Tibial nerve (tissue), 4 donors: ENCODE measurements at places on chromosomes 4 and X.
A peak's percentile ranks its signal among the peaks of the same experiment; 100 is the strongest.

DNA sequence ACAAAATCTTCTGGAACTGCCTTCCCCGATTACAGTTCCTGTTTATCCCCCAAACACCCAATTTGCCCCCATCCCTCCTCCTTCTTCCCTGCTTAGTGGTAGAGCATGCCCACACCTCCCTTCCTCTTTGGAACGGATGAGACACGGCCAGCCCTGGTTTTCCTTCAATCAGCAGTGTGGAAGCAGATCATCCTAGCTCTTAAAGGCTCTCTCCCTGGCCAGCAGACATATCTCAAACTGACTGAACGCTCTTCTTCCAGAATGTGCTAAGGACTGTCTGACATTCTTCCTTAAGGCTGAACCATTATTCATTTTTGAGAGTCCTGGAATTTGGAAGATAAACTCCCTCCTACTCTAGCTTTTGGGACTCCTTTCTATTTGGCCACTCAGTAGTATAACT, 161.1 kb downstream of the TRIML1 start:
- no peak for DNase-seq

DNA sequence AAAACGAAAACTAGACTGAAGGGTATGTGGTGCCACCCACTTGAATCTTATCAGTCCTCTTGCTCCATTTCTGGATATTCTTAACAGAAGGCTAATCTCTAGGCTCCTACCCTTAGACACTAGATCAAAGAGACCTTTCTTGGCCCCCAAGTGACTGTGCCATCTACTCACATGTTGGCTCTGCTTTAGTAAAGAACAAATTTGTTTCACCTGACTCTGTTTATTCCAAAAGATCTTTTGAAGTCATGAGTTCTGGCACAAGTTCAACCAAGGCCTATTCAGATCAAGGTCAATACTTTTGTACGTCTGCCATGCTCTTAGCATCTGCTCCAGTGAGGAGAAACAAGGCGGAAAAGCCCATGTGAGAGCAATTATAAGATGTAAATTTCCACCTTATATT, 37.3 kb downstream of the MAGEB17 start:
- no peak for DNase-seq

DNA sequence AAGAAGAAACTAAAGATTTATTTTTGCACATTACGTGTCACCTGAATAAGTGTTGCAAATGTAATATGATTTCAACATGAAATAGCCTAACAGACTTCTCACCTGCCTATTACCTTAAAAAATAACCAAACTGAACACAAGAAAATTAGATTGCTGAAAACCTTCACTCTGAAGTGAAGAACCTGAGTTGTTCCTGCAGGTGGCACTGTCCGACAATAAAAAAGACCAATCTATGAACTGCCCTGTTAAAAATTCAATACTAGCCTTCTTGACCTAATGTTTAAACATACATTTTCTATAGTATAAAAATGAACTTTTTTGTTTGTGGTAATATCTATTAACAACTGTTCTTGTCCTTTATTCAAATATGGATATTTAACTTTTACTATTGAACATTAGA, 69.2 kb upstream of the PNPLA4 start:
- DNase-seq: peak; percentile 20

DNA sequence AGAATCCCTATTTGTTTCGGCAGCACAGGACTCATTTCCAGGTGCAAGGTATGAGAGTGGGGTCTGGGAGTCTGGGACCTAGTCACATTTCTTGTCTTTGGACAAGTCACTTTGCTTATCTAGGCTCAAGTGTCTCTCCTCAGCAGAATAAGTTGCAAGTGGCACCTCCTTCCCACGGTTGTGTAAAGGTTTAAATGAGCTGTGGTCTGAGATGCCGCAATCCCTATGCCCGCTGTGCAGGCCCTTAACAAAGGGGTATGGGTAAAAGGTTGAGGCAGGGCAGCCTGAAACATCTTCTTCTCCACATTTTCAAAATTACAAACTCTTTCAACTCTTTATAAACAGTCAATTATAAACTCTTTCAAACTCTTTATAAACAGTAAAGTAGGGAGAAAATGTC, 93.7 kb downstream of the RTL5 start:
- DNase-seq: no peak

DNA sequence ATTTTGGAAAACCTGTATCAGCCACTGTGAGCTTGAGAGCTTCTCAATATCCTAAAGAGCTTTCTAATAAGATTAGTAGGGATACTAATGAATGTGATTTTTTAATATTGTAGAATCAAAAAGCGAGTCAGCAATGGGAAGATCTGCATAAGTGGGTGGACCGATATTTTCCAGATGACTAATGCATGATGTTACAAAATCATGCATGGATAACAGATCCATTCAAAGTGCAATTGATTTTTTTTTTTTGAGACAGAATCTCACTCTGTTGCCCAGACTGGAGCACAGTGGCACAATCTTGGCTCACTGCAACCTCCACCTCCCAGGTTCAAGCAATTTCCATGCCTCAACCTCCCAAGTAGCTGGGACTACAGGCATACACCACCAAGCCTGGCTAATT, 7.3 kb upstream of the CLDN2 start:
- DNase-seq: no peak

DNA sequence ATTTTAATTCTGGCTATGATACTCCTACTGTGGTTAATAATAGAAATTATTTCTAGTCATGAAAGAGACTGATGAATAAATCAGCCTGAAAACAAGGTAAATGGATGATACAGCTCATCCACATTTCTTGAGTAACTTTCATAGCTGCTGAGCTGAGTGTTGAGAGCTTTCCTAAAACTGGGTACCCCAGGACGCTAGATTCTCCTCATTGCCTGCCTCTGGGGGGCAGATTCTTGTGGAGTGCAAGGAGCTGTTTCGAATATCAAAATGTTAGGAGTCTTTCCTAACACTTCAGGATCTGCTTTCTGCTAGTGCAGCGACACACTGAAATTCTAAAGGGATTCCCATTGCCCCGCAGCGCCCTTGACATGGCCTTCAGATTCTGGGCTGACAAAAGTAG, 2.1 kb downstream of the MND1 start:
- no peak for DNase-seq

DNA sequence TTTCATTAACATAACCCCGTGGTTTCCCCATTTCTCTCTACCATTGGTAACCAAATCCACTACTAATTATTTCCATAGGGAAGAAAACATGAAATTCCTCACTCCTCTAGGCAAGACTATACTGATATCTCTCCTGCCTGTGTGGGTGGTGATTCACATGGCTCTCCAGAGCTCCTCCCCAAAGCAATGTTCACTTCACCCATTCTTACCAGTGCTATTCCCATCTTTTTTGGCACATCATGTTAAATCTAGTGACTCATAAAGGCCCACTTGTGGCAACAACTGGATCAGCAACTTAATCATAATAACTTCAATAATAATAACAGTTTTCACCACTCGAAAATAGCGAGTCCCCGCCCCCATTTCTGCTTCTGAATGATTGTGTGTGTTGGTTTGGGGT, 6.1 kb upstream of the HCCS start:
- DNase-seq: no peak

DNA sequence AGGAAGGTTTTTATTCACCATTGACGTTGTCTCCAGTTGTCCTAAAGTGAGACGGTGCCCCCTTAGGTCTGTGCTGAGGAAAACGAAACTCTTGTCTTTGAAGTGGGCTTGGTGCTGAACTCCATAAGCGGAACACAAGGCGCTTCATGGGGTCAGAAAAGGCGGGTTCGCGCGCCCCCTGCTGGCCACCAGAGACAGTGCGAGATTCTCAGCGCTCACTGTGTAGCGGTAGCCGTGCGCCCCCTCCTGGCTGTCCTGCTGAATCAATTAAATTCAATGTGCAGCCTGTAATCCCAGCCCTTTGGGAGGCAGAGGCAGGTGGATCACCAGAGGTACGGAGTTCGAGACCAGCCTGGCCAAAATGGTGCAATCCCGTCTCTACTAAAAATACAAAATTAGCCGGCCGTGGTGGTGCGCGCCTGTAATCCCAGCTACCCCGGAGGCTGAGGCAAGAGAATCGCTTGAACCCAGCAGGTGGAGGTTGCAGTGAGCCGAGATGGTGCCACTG, 64.1 kb downstream of the RLIM start:
- DNase-seq: peak; percentile 77

DNA sequence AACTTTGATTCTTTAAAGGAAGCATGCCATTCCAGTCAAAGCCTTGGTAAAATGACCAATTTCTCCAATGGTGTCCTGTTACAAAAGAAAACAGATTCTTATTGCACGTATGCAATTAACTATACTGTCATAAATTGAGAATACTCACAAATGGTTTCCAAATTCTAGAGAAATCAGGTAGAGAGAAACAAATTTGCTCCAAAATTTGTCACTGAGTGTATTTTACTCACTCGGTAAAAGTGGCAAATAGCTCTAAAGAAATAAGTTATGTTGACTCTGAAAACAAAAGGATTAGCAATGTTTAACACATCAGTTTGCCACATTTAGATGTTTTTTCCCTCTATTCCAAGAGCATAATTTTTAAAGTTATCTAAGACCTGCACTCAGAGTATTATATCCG, 133.1 kb downstream of the DMD start:
- DNase-seq: no peak

DNA sequence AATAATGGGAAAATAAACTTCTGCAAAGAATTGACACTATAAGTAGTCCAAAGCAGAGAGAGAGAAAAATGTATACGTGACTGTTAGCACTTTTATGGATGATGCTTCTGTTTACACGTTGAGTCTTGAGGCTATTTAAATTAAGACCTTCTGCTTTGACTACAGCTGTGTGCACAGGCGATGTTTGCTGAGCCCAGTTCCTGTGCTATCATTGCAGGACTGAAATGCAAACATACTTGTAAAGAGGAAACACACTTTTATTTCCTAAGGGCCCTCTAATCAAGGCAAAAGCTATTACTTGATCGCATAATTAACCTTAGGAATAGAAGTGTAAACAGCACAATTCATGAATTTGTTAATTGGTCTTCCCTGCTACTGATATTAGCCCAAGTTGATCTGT, 226.9 kb downstream of the FBXW7 start:
- no peak for DNase-seq

GRCh38 chrX:100658941-100659381, 15.0 kb downstream of the SRPX2 start:
- DNase-seq: no peak

- no peak for DNase-seq
These were observed 224.9 kb downstream of the KIT start for GRCh38 chr4:54882616-54883015.

GRCh38 chrX:25001808-25002660, 13.7 kb downstream of the ARX start:
- DNase-seq: no peak

DNA sequence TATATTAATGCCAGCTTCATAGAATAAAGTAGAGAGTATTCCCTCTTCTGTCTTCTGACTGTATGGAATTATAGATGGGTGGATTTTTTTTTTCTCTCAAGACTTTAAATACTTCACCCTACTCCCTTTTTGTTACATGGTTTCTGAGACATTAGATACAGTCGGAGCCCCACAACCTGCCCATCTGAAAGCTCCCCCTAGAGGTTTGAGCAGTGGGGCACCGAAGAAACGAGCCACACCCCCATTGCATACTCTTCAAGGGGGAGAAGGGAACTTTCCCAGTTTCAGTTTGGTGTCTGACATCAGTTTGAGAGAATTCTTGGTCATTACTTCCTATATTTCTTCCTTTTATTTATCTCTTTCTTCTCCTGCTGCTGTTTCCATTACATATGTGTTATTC, 437.6 kb upstream of the AGA start:
- no peak for DNase-seq

- no peak for DNase-seq
These were observed 46.2 kb downstream of the PCDH19 start for GRCh38 chrX:100363896-100364295.

DNA sequence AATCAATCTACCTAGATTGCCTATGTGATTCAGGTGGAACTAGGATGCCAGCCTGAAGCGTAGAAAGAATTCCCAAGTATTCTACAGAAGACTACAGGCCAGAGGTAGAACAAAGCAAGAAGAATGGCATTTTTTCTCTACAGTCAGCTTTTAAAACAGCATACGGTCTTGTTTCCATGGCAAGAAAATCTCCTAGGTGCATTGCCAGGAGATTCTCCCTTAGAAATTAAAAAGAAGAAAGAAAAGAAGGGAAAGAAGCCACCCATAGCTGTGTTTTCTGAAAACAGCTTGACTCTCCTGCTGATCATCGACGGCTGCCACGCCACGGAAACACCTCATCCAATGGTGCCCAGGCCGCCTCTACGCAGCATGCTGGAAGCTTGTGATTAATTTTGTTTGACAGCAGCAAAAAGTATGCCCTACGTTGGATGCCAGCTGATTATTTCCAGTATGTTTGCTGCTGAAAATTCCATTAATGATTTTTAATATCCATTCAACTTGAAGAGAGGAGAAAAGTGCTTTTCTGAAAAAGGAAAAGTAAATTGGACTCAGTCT, 24.1 kb downstream of the ANK2 start:
- DNase-seq: no peak

GRCh38 chr4:79259242-79259641, 66.6 kb downstream of the NAA11 start:
- DNase-seq: no peak

DNA sequence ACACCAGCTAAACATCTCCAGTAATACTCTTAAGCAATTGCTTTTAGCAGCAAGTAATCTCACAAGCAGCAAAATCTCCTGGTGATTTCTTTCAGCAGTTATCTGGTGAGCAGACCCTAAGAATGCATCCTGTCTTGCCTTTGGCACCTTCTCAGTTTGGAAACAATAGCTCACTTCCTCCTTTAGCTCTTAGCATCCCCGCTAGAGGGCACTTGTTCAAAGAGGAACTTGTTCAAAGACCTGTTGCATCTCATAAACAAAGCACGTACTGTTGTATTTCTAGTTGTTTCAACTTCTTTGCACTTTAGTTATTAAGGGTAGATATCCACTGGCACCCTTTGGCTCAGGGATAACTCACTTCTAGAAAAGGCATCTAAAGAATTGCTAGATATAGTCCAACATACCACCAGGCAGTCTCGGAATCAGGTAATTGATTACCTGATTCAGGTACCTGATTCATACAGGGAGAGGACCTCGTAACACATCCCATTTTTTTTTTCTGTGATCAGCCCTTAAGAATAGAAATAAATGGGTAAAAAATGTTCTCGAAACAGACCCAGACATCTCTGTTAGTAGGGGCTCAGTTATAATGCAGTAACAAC, 81.9 kb upstream of the QRFPR start:
- peak; percentile 76 for DNase-seq

GRCh38 chr4:165873298-165874071, 448 bp downstream of the TLL1 start:
- no peak for DNase-seq

- no peak for DNase-seq
These were observed 2.3 kb upstream of the METTL14 start for GRCh38 chr4:118682928-118683327.

- no peak for DNase-seq
These were observed 83.6 kb upstream of the TTC29 start for GRCh38 chr4:147029296-147029695.

DNA sequence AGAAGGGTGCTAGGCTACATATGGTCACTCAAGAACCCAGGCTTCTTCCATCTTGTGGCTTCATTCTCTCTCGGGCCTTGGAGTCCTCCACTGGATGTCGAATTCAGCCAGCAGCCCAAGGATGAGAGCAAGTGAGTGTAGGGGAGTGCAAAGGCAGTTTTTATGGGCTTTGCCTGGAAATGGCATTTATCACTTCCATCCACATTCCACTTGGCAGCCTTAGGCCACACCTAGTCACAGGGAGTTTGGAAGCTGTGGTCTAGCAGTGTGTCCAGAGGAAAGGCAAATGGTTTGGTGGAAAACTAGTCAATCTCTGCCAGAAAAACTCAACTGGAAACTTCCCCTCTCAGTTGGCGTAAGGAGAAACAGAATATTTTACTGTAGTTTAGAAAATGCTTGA, 59.0 kb downstream of the NHS start:
- no peak for DNase-seq
